ENCODE measurements at places on chromosomes 16 and 17.
A peak's percentile ranks its signal among the peaks of the same experiment; 100 is the strongest.

- DNase-seq, result peak; percentile 21
Measured at GRCh38 chr16:10988164-10988803, 43.9 kb downstream of the CLEC16A start.

DNA sequence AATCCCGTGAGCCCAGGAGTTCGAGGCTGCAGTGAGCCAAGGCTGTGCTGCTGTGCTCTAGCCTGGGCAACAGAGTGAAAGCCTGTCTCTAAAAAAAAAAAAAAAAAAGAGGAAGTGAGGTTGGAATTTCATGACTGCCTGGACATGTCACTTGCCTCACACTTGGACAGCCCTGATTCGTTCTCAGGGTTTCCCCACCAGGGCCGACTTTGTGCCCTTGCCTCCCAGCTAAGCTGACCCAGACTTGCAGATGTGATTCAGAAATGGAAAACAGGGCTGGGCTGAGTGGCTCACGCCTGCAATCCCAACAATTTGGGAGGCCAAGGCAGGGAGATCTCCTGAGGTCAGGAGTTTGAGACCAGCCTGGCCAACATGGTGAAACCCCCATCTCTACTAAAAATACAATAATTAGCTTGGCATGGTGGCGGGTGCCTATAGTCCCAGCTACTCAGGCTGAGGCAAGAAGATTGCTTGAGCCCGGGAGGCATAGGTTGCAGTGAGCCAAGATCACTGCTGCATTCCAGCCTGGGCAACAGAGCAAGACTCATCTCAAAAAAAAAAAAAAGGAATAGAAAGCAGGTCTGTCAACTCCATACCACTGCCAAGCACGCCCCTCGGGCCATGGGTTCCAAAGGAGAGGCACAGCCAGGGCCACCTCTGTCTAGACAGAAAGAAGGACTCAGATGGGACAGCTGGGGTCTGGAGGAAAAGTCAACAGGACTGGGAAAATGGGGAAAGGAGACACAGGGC, 46.9 kb downstream of the SOCS1 start:
- DNase-seq, result no peak

- peak; percentile 23 for DNase-seq
Measured at GRCh38 chr16:65117811-65118448, 3.9 kb downstream of the CDH11 start.

DNA sequence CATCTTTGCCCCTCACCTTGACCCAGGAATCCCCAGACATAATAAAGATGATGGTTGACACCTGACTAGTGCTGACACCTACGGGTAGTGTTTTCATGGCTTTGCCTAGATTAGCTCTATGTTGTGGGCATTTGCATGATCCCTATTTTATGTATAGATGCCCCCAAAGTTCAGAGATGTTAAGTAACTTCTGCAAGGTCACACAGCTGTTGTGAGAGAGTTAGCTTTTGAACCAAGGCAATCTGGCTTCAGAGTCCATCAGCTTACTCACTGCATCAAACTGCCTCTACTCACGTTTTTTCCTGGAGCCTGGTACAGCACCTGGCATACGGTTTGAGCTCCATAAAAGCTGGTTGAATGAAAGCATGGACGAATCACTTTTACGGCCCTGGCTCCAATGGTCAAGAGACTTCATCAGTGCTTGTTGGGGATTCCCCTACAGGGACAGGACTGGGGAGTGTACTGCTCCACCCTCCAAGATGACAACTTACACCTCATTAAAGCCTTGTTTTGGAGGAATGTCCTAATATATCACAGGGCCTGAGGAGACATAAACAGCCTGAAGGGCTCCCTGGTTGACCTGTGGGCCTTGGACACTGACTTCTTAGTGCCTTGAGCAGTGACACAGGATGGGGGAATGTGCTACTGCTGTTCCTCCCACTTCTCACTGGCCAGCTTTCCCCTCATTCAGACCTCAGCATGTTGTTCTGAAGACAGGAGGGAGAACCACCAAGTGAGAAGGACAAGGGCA, 193.2 kb upstream of the ASIC2 start:
- no peak for DNase-seq

DNA sequence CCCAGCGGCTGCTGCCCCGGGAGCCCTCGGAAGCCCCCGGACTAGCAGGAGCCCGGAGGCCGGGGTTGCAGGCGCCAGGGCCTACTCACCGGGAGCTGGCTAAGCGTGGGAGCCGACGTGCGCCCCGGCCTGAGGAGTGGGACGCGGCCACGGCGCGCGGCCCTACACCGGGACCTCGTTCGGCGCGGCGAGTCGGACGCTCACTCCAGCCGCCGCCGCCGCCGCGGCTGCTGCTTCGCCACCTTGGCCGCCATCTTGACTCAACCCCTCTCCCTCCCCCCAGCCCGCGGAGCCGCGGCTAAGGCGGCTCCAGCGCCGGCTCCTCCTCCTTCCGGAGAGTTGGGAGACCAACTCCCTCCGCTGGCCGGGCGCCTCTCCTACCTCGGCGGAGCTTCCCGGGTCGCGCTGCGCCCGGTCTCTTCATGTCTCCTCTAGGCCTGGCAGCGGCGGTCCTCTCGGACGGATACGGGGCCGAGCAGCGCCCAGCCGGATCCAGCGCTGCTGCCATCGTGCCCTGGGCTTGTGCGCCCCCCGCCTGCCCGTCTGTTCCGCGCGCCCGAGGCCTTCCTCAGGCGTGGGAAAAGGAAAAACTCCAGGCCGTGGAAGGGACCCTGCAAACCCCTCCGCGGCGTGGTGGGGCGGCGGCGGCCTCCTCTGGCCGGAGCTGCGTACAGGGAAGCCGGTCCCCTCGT, at the start of gene NCOR1:
TSS of gene NCOR1 (minus strand) at position 262 of the 692 bp plus-strand sequence. CDS start 20,965 bp downstream, outside the sequence.
- DNase-seq, result peak; percentile 88

- DNase-seq, result peak; percentile 54
Measured at GRCh38 chr16:85428168-85428898, 184.8 kb upstream of the GSE1 start.

DNA sequence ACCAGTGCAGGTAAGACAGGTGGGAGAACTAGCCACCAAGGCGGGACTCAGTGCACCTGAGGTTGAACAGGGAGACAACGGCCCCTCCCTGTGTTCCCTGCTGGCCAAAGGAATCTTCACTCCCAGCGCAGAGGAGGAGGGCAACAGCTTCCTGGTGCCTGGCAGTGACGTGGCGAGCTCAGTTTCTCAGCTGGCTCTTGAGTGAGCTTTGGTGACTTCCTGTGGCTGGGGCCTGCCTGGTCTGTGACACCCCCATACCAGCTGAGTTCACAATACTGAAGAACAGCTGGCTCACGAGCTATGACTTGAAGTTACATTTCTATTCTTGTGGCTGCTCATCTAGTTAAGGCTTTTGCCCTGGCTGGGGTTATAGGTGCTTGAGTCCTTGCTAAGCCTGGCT, 26.1 kb downstream of the WNT9B start:
- no peak for DNase-seq

GRCh38 chr17:42142371-42142896, 12.4 kb downstream of the RAB5C start:
- no peak for DNase-seq

DNA sequence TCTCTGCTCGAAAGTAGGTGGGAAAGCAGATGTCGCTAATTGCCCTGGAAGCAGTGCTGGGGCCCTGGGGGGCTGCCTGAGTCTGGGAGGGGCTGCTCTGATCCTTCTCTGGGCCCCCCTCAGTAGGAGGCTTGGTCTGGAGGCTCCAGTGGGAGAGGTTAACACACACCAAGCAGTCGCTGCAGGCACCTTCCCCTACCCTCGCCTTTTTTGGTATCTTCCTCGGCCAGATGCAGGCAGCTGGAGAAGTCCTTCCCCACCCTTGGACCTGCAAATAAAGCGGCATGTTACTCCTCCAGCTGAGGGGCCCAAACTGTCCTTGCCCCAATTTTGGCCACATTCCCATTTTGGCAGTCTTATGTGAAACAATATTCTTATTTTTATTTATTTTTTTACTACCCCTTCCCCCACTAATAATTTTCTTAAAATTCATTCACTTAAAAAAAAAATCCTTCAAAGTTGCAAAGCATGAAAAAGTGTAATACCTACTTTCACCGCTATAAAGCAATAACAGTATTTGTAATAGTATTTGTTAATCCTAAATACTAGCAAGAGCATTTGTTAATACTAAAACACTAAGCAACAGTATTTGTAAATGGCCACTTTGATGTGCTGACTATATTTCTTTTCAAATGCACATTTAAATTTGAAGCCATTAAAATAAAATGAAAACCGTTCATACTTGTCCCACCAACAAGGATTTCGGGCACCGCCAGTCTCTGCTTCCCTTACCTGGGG, 15.0 kb downstream of the C16orf46 start:
- DNase-seq, result no peak

DNA sequence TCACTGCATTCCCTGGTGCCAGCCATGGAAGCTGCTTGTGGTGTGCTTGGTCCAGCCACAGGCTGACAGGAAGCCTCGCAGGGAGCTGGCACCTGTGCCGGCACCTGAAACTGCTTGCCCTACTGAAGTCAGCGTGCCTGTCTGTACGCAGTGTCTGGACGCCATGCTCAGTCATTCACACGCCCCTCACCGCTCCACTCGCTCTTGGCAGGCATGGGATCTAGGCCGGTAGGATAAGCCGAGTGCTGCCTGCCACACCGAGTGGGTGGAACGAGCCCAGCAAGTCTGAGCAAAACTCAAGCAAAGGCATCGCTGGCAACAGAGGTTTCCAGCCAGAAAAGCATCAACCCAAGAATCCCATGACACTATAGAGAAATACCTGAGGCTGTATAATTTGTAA, 350.6 kb downstream of the CDH11 start:
- DNase-seq, result no peak

DNA sequence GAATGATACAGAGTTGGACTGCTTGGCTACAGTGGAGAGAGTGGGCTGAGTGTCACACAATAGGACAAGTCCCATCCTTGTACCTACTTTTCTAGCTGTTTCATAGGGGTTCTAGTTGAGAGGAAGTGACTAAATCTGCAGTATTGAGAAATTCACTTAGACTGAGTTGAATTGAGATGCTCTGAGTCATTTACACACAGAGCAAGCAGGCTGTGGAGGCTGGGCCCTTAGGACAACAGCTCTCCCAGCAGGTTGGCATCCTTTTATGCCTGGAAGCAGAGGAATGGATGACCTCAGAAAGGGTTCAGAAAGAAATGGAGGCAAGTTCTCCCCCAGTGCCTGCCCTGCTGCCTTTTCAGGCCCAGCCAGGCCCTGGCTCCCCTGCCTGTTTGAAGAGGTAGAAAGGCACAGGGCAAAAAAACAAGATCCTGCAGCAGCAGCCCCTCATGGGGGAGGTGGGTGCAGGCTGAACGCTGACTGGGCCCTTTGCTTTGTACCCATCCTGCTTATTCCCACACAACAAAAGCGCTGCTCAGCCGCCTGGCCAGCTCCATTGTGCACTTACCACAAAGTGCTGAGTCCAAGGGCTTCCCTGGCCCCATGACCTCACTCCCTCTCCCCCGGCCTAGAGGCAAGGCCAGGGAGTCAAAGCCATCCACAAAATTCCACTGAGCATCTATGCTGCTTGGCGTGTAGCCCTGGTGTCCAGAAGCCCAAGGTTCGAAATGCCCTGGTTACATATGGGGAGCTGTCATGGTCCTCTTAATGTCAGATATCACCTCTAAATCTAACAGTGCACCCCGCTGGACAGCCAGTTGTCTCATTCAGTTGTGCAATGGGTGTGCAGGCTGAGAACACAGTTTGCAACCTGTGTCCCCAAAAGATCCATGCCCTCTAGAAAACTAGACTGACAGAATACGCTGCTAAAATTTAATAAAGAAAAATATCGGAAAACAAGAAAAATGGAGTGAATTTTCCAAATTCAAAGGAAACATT, 5.4 kb upstream of the CRYBA1 start:
- DNase-seq, result no peak

All from CD4-positive, alpha-beta T cell treated with Interleukin-12 subunit alpha and Interleukin-12 subunit beta, for 1 hour (primary cell).